Vagina (tissue), 2 donors: ENCODE measurements at places on chromosomes 12 and 14.

DNA sequence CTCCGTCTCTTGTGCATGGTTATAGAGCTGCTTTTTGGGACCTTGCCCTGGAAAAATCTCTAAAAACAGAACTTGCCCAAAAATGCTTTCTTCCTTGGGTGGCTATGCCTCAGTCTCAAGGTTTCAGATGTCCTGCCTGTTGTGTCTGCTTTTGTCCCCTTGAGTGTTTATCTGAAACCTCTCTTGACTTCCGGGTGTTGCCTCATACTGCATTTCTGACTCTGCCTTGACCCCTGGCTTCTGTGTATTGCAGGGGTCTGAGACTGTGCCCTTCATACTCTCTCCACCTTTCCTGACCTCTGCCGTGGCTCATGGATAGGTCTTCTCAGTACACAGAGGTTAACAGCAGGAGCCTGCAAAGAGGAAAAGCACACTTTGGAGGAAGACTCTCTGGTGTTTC lies 124.8 kb upstream of the NTF3 start:
- DNase-seq: no peak

- DNase-seq: no peak
Observed at GRCh38 chr12:57158665-57159064, 11.2 kb upstream of the LRP1-AS start.

DNA sequence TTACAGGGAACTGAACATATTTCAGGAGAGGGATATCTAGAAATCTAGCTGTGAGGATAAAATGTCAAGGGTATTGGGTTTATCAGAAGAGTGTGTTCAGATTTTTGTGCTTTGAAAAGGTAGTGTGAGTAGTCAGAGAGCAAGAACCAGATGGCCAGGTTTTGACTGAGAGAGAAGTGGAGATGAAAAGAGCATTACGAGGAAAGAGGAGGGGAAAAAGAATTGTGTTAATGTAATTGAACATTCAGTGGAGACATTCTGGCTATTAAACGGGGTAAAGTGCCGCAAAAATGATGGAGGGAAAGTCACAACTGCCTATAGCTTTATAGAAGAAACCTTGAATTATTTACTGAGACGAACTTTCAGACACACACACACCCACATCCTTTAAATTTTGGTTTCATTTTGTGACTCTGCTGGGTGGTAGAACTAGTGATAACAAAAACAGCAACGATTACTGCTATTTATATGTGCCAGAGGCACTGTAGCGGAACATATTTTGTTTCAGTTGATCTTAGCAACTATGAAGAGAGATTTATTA lies 213.6 kb downstream of the ERC1 start:
- DNase-seq: no peak

DNA sequence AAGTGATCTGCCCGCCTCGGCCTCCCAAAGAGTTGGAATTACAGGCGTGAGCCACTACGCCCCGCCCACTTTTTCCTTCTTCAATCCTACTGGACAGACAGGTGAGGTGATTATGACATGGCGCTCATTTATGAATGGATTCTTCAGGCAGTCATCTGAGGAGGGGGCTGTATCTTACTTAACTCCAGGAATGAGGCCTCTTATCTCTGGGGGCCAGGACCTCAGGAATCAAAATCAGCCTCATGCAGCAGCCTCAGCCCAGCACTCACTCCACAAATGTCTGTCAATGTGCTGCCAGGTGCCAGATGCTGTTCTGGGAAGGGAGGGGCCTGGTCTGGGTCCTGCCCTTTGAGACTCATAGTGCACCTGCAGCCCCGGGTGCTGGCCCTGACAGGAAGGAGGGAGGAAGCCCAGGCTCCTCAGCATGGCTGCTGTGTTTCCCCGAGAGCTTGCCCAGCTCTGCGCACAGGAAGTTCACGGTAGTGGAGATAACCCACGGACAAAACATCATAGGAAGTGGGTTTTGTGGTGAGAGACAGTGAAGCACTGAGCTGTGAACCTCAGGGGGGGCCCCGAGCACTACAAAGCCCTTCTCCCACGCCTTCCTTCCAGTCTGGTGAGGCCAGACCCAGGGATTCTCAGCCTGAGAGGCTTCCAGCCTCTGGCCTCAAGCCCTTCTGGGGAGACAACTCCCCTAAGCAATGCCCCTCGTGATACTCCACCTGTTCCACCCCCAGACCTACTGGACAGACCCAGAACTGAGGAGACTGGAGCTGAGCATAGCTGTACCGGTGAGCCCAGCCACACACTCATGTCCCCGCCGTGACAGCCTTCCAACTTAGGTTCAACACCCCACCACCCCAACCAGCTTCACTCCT lies 22.3 kb downstream of the GALNT6 start:
- no peak for DNase-seq

- DNase-seq: no peak
Observed at GRCh38 chr12:45553204-45553603, 176.3 kb upstream of the ARID2 start.

- DNase-seq: no peak
Observed at GRCh38 chr14:95149441-95149840, 7.9 kb downstream of the DICER1 start.

GRCh38 chr14:54784060-54784459 lies 118.6 kb downstream of the GCH1 start:
- DNase-seq: no peak

DNA sequence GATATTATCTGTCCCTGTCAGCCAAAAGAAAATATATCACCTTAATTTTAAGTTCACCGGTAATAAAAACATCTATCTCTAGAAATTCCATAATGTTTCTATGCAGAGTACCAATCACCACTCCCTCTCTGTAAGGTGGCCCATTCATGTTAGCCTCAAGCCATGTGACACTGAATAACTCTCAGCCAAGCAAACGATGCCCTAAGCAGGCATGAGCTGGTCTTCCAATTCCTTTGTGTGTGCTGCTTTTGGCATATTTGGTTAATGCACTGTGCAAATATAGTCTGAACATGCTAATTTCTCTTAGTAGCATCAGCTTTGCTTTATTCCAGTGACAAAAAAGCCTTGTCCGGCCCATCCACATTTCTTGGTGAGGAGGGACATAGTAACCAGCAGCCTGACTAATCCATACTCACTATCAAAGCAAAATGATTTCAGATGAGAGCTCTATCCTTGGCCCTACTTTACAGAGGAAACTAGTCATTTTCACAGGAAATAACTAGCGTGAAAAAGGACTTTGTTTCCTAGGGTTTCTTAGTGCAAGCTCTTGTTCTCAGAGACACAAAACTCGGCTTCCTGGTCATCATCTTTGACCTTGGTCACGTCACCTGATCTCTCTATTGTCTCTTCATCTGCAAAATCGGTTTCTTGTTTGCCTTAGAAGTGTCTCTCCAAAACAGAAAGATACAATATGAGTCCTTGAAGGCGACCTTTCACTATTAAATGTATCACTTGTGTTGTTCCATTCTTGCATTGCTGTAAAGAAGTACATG lies 59.2 kb upstream of the RTRAF start:
- DNase-seq: no peak

GRCh38 chr12:103503546-103504480 lies 8.0 kb upstream of the C12orf42 start:
- DNase-seq: no peak

- DNase-seq: no peak
Observed at GRCh38 chr12:124906606-124907261, 7.7 kb downstream of the UBC start.

GRCh38 chr14:59890676-59891075 lies 20.1 kb upstream of the RTN1 start:
- DNase-seq: no peak

GRCh38 chr14:84686550-84686949 lies 843.4 kb upstream of the FLRT2 start:
- DNase-seq: no peak

DNA sequence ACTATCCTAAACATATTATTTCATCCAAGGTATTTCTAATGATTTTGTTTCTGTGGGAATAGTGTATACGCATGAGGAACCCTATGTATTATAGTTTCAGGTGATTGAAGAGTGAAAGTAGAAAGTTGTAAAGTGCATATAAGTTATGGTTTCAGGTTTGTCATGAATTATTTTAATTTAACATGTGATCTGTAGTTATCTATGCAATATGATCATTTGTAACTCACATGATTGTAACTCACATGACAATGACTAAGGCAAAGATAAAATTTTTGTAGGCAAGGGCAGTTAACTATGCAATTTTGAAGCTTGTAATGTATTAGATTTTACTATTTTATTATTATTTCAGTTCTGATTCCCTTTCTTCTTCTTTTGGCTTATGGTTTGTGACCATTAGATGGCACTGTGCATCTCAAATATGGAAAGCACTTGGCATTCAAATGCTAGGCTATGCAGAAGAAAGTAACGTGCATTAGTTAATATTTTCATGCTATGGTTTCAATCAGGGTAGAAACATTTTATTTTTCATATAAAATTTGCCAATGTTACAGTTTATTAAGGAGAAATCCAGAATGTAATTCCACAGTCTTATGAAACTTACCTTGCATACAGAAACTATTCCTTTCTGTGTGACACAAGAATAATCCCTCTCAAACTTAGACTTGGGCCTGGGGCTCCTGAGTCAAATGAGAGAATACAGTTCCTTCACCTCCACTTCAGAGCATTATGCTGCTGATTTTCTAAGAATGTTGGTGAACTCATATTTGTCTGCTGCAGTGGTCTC lies 15.8 kb upstream of the TMEM30B start:
- DNase-seq: no peak

- no peak for DNase-seq
Observed at GRCh38 chr14:82251494-82251893, 717.8 kb upstream of the SEL1L start.

DNA sequence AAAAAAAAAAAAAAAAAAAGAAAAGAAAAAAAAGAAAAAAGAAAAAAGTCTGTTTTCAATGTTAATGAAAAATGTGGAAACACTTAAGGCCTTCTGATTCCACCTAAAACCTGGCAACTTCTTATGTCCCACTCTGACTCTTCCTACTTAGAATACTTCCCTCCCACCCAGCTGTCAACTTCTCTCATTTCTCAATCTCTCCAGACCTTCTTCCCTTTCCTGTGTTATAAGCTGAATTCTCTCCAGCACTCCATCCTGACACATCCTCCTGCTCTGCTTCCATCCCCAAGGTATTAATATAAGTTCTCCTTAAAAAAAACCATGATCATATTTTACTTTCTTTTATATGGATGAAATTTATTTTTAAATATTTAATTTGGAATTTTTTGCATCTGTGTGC lies 20.3 kb upstream of the TMTC1 start:
- DNase-seq: no peak

- DNase-seq: no peak
Observed at GRCh38 chr12:102653406-102653805, 173.0 kb upstream of the IGF1 start.

DNA sequence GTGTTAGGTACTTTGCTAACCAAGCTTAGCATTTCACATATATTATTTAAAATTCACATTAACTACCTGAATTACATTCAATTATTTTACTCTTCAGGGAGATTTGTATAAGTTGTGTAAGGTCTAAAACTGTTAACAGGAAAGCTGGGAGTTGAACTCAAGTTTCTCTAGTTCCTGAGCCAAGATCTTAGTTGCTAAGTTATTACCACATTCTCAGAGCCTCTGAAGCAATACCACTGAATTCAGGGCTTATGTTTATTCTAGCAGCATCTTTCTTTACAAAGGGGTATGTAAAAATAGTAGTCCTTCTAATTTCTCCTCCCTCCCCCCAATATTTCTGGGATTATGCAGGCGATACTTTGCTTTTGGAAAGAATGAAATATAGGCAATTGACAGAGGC lies 786.8 kb downstream of the DIO2 start:
- no peak for DNase-seq

DNA sequence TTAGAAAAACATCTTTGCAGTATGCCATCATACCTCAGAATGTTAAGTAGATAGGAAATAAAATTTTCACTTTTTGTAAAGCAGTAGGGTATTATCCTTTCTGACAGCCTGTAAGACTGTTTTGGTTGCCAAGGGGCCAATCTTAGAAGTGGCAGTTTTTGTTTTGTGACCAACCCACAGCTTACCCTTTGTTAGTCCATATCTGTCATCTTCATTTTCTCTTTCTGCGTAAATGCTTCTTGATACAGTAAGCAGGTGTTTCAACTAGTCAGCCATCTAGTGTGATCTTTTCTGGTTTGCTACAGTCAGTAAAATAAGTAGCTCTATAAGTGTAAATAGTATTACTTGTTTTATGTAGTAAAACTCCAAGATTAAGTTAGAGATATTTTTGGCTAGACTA lies 8.8 kb downstream of the PPM1A start:
- no peak for DNase-seq

DNA sequence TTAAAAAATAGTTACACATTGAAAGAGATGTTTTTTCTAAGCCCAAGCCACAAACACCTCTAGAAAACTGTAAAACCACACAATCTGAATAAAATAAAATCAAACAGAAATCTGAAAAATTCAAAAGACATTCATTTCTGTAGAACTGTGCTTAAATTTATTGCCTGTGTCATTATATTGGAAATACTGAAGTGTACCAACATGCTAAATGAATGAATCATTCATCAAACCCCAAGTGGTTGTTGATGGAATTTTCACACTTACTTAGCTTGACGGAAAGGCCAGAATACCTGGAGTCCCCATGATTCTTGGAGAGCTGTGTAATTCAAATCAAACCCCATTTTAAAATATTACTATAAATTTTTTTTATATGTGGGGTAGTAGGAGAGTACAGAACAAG lies 2.7 kb downstream of the KITLG start:
- DNase-seq: no peak

- DNase-seq: no peak
Observed at GRCh38 chr14:100824091-100824551, 1.8 kb upstream of the MEG3 start.

DNA sequence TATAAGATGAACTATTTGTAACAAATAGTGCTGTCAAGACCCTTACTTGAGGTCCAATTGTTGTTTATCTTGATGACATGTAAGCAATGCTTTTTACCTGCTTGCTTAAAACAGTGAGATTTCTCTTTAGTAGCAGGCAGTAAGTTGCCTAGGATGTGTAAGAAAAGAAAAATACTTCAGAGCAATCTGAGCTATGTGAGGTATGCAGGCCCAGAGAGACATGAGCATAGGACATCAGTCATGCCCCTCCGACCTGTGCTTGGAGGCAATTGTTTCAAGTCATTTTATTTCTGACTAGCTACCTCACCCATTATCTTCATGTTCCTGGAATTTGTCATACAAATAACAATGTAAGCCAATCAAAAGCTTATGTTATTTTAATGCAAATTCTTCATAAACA lies 930.6 kb upstream of the FBXO33 start:
- DNase-seq: no peak

DNA sequence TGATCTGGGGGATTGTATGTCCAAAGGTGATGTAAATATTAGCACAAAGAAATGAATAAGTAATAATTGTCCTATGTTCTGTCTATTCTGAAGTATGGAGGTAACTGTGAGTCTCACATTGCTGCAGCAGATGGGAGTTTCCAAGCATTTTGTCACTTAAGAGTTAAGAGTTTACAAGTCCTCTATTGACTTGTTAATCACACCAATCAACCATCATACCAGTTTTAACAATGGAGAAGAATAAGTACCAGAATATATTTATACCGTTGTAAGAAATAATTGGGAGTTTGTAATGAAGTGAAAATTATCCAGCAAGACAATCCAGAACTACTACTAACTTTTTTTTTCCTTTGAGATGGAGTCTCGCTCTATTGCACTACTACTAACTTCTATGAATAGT lies 139.1 kb downstream of the MDGA2 start:
- no peak for DNase-seq

- DNase-seq: no peak
Observed at GRCh38 chr12:130958557-130959140, 4.9 kb downstream of the ADGRD1 start.
